ENCODE measurements at places on chromosomes 1 and 21. TPM values are rescaled to one million over a fixed set of nuclear protein-coding genes. Genes with fewer than 3 reads are reported as not detected.

- no peak for DNase-seq
Observed at GRCh38 chr1:8496473-8496872, 178.6 kb downstream of the SLC45A1 start.

The RNF186 gene
- total RNA-seq, result 10.5 TPM

The HTR6 gene
- not detected for total RNA-seq

DNA sequence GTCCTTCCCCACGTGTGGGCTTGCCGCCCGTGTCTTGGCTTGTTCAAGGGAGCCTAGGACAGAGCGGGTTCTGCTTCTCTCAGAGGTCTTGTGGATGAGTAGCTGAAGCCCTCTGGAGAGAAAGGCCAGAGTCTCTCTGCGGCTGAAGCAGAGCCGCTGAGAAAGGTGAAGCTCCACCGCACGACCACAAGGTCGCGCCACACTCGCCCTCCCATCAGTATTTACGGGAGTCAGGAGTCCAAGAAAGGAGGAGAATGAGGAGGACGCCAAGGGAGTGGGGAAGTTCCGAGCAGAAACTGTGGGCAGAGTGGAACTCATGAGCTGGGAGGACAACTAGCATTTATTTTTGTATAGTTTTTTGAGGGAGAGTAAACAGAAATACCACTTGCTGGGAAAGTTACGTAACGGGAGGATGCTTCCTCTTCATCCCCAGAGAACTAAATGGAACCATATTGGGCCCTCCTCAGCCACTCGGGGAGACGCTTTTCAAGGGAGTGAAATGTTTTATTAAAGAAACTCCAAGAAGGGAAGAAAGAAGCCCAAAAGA, 51.6 kb upstream of the HAO2 start:
- DNase-seq, result no peak

DNA sequence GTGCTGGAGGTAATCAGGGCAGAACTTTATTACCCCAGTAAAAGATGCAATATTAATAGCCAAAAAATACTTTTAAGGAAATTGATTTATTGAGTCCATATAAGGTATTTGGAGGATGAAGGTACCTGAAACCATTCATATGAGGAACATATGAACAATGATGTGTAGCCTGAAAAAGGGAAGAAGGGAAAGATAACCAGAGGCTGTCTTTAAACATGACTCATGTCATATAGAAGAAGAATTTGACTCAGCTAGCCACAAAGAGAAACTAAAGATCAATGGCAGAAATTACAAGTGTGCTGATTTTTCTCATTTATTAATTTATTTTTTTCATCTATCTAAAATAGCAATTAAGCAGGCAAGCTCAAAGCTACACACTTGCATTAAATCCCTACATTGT, 136.2 kb upstream of the DUSP10 start:
- DNase-seq, result no peak

- no peak for DNase-seq
Observed at GRCh38 chr1:226983992-226984364, 43.9 kb downstream of the COQ8A start.

- no peak for DNase-seq
Observed at GRCh38 chr1:13950637-13951036, 250.6 kb downstream of the PRDM2 start.

DNA sequence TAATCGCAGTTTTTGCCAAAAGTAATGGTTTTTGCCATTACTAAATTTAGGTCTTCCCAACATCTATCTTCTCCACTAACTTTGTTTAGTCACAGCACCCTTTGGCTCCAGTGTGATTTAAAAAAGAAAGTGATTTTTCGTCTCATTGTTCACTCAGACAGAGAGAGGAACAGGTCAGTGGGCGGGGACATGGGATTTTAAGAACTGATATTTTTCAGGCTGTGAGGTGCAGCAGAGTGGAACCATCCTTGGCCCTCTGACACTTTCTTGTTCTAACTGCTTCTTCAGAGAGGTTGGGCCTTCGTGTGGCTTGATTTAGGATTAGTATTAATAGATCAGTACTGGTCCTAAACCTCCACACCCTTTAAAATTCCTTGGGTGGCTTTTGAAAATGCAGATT, 38.8 kb downstream of the CASQ2 start:
- no peak for DNase-seq

DNA sequence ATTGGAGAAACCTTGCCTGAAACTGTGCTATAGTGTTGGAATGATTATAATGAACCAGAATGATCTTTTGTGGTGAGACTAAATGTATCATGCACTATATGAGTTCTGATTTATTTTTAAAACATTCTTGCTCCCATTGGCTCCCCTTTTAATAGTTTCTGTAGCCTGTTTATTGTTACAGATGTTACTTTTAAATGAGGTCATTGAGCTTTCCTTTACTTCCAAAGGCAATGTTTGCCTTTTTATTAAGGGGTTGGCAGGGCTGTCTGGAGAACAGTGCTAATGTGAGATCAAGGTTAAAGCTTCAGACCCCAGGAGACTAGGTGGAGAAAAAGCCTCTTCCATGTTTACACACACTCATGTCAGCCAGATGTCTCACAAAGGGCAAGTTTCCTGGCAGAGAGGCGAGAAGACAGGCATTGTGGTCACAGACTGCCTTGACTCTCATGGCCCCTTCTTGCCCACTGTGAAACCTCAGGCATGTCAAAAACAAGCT, 120.6 kb upstream of the RAVER2 start:
- DNase-seq, result no peak

GRCh38 chr1:226563666-226564065, 15.1 kb downstream of the STUM start:
- no peak for DNase-seq

The SPRR2G gene
- not detected for total RNA-seq

The ROR1 gene
- 6.7 TPM for total RNA-seq

DNA sequence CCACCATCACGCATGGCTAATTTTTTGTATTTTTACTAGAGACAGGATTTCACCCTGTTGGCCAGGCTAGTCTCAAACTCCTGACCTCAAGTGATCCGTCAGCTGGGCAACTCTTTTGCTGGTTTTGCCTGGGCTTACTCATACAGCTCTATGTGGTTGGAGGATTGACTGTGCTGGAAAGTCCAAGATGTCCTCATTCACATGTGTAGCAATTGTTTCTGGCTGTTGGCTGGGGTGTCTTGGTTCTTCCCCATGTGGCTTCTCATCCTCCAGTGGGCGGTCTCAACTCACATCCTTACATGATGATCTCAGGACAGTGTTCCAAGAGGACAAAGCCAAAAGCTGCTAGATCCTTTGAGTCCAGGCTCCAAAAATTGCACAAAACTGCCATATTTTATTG, 53.3 kb downstream of the TEX35 start:
- DNase-seq, result no peak

The APCS gene
- not detected for total RNA-seq

DNA sequence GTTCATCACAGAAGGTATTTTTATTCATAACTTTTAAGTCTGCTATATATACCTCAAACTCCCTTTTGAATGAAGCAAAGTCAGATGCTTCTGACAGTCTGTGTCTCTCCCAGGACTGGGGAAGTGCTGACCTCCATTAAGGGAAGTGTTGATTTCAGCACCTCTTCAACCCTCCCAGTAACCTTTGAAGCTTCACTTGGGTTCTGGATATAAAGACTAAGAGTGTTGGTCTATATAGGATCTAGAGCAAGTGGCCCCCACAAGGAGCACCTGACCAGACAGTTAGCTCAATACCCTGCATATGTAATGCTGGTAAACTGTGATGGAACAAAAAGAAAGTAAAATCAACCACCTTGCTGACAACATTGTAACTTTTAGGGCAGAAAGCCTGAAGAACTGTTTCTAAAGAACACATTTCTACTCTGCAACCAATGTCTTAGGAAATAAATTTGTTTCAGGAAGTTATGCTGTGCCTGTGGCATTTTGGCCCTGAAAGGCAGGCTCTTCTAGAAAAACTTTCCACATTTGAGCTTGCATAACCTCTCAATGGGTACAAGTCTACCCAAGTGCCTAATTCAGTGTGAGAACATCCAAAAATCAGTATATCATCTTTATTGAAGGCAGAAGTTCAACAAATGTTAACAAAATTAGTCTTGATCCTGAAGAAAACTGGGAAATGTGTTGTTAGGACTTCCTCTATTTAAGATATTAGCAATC, 865 bp upstream of the PTPN22 start:
- DNase-seq, result no peak

The GNG4 gene
- total RNA-seq, result 4.4 TPM

- no peak for DNase-seq
Observed at GRCh38 chr21:28671549-28672195, 321.0 kb downstream of the LTN1 start.

The EFNA1 gene
- 75.6 TPM for total RNA-seq

DNA sequence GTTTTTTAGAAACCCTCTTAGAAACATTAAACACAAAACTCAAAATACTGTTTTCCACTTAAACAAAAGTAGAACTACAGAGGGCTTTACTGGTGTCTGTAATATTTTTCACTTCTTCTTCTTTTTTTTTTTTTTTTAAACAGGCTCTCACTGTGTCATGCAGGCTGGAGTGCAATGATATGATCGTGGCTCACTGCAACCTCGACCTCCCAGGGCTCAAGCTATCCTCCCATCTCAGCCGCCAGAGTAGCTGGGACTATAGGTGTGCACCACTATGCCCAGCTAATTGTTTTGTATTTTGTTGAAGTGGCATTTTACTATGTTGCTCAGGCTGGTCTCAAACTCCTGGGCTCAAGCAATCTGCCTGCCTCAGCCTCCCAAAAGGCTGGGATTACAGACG, 194.8 kb downstream of the DAB1 start:
- DNase-seq, result no peak

DNA sequence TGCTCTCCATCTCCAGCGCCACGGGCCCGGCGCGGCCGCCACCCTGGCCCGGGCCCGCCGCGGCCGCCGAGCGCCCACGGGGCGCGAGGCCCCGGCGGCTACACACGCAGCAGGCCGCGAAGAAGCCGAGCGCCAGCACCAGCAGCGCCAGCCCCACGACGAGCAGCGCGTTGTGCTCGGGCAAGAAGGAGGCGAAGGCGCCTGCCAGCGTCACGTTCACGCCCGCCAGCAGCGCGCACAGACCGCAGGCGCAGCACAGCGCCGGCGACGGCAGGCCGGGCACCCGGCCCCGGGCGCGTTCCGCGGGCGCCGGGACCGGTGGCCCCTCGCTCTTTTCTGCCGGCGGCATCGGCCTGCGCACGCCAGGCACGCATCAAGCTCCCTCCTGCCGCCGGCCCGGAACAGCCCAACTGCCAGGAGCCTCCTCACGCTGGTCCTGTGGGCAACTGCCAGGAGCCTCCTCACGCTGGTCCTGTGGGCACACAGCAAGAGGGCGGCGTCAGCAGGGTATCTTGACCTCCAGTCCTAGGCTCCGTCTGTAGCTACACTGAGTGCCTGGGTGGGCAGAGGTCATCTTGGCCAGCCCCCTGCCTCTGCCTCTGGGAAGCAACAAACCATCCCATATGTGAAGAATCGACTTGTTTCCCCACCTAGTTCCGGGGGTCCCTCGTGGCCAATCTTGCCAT, 18.1 kb downstream of the KNCN start:
- DNase-seq, result peak; percentile 21

- DNase-seq, result no peak
Observed at GRCh38 chr21:42080788-42081083, 9.6 kb downstream of the UMODL1 start.

The HES5 gene
- not detected for total RNA-seq

The ARHGEF10L gene
- total RNA-seq, result 128 TPM

GRCh38 chr1:3631320-3632260, 6.8 kb downstream of the TPRG1L start:
- DNase-seq, result no peak

The PCSK9 gene
- 1.9 TPM for total RNA-seq

- DNase-seq, result no peak
Observed at GRCh38 chr1:161021970-161022353, 1.0 kb upstream of the F11R start.

GRCh38 chr1:31905093-31905509, 33.1 kb downstream of the PTP4A2 start:
- DNase-seq, result no peak

DNA sequence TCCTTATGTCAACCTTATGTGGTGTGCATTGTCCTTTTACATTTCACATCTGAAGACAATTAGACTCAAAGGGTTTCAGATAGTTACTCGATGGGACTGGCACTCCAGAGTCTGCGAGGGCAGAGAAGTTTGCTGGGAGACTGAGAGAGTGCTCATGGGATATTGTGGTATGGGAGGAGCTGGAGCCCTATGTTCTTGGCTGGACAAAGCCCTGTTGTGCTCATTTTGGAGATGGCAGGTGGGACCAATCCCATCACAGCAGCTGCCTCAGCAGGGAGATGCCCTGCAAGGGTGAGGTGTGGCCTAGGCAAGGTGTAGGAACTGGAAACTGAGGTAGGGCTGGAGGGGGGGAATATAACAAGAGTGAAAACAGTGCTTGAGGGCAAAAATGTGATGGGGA, 43.5 kb upstream of the CRNN start:
- DNase-seq, result no peak

GRCh38 chr1:110393691-110394492, 3.1 kb upstream of the SLC16A4 start:
- peak; percentile 32 for DNase-seq

The KRTAP12-2 gene
- total RNA-seq, result not detected

DNA sequence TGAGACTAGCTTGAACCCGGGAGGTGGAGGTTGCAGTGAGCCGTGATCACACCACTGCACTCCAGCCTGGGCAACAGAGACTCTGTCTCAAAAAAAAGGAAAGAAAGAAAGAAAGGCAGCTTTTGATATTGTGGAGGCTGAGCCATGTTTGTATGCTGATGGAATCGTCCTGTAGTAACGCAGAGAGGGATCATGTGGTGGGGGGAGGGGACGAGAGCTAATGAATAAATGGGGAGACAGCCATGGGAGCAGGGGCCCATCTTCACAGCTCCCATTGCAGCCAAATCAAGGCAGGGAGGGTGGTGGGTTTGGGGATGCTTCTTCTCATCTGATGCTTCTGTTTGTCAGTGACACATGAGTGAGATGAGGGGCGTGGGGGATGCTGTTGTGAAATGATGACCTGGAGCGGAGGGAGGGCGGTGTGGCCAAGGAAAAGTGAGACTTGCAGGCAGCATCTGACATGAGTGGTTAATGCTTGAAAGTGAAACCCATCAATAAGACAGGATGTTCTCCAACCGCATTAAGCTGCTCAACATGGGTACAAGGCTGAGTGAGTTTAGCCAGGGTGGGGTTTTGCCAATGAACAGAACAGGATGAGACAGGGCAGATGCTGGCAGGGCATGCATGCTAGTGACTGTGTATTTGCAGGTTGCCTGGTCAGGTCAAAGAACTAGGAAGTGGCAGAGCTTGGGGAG, 16.7 kb downstream of the SPATA21 start:
- peak; percentile 8 for DNase-seq

The CACNA1E gene
- total RNA-seq, result not detected
